ENCODE measurements at places on chromosomes 7 and 10.

GRCh38 chr7:39252916-39253315 lies 275.2 kb downstream of the POU6F2 start:
- DNase-seq, result no peak
- no peaks in the 10 kb centered on the region for H3K36me3 ChIP-seq
- H3K27me3 ChIP-seq, result no peaks in the 10 kb centered on the region
- no peak overlapping the region for H3K4me3 ChIP-seq
- no peak overlapping the region for H3K27ac ChIP-seq

DNA sequence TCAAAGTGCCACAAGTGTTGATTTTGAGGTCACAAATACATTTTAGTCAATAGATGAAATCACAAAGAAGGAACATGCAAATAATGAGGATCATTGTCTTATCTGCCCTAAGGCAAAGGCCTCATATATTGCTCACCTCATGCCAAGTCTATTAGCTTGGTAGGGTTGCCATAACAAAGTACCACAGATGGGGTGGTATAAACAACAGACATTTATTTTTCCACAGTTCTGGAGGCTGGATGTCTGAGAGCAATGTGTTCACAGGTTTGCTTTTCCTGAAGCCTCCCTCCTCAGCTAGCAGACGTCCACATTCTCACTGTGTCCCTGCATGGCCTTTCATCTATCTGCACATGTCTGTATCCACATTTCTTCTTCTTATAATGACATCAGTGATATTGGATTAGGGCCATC lies 59.6 kb downstream of the RELN start:
- no peaks in the 10 kb centered on the region for H3K4me1 ChIP-seq
- DNase-seq, result no peak
- H3K27ac ChIP-seq, result no peak overlapping the region
- no peaks in the 10 kb centered on the region for H3K36me3 ChIP-seq

GRCh38 chr7:99106821-99107241 lies 37.1 kb downstream of the SMURF1 start:
- H3K27ac ChIP-seq, result peak overlapping the region; percentile 26
- peaks cover 93% of the 10 kb centered on the region for H3K4me1 ChIP-seq
- H3K36me3 ChIP-seq, result no peaks in the 10 kb centered on the region
- H3K4me3 ChIP-seq, result no peak overlapping the region

- no peaks in the 10 kb centered on the region for H3K4me1 ChIP-seq
- H3K36me3 ChIP-seq, result no peaks in the 10 kb centered on the region
- H3K27me3 ChIP-seq, result no peaks in the 10 kb centered on the region
- no peak for DNase-seq
- H3K27ac ChIP-seq, result no peak overlapping the region
These were observed 229.3 kb downstream of the DNAJB6 start for GRCh38 chr7:157565981-157566630.

GRCh38 chr7:139059905-139060304 lies 24.1 kb upstream of the ZC3HAV1L start:
- no peak overlapping the region for H3K27ac ChIP-seq
- no peak for DNase-seq
- H3K4me3 ChIP-seq, result no peak overlapping the region
- peaks cover 30% of the 10 kb centered on the region for H3K36me3 ChIP-seq

All from Panc1 (cell line).